ENCODE measurements at places on chromosomes 12 and 14.

DNA sequence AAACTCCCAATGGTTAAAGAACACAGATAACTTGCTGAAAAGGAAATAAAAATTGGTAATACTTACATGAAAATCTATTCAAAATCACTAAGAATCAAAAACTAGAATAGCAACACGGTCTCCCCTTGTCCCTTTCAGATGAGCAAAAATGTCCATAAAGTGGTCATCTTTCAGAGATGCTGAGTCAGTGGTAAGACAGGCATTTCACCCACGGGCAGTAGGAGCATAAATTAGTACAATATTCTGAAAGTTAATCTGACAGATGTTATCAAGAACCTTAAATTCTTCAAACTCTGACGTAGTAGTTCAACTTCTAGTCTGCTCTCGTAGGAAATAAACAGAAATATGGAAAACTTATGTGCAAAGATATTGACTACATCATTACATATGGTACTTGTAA is 33.1 kb upstream of the GNPNAT1 start:
- DNase-seq: no peak

DNA sequence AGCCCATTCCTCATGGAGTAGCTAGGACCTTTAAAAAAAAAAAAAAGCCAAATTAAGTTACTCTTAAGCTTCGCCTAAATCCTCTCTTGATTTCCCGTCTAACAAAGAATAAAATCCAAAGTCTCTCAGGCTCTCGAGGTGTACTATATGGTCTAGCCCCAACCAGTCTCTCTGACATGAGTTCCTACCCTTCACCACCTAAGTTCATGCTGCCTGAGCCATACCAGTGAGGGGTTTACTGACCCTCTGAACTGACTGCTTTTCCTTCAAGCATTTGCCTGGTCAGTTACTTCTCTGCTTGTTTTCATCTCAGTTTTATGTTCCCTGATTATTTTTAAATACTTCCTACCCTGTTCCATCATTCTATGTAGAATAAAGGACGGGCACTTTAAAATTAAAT is 58.2 kb upstream of the KCNMB4 start:
- DNase-seq: no peak

DNA sequence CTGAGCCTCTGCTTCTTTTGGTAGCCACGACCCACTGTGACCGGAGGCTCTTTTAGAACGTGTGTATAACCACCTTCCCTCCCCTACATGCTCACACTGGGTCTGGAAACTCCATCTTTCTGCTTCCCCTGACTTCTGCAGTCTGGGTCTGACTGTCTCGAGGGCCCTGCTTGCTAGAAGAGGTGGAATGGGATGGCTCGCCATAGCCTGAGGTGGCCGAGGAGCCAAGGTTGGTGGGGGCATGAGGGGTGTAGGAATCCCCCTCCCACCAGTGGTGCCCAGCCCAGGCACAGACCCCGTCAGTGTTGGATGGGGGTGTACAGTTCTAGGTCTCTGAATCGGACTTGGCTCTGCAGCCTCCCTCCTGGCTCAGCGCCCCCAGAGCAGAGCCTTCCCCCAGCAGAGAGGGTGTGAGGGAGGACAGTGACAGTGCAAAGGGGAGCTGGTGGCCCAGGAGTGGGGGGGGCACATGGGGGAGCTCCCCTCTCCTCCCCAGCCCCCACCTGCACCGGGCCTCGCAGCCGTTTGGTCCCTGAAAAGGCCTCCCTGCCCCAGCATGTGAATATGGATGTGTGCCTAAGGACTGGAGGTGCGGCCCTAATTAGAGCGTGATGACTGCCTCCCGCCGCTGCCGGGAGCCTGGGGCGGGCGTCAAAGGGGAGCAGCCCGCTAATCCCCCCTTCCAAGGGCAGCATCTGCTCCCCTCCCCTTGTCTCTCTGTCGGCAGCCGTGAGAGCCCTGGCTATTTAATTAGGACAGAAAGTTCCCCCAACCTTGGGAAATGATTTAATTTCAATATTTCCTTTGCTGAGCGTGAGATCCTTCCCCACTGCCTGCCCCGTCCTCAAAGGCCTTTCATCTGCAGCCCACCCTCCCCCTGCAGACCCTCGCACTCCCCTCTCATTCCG is 196.2 kb upstream of the C14orf180 start:
- no peak for DNase-seq

- DNase-seq: peak; percentile 53
Measured at GRCh38 chr14:65169351-65169750, 67.0 kb upstream of the MAX start.

DNA sequence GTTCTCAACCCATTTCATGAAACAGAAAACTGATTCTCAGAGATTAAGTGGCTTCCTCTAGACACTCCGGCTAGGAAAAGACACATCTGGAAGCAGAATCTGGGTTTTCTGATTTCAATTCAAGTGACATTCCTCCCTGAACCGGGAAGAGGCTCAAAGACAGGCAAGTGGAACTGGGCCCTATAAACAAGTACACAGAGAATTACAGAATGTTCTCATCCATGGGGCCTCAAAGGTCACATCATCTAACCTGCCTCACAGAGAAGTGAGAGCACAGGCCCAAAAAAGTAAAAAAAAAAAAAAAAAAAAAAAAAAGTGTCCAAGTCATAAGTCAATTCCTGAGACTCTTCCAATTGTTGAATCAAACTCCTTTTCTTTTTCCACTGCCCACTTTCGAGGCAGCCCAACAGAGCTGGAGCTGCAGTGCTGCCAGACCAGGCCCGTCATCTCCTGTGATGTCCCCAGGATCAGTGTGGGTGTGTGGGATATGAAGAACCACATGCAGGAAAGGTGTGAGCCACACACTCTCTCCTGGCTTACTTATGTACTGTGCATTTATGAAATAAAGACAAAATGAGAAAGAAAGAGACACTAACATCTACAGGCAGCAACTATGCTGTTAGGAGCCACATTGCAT is 2.8 kb upstream of the KRT1 start:
- no peak for DNase-seq

DNA sequence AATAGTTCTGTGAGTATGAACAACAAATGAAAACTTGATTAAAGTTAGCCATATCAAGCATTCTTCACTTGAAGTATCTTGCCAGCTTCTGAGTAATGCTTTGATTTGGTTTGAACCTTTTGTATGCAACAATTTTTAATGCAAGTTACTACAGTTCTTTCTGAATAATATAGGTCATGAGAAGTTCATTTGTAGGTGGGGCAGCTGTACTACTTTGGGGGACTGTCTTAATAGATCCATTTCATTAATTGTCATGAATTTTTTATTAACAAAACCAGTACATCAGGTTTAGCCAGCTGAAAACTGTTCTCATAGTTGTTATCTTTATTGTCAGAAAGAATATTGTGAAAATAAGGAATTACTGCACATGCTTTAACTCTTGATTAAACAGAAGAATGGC is 142.7 kb downstream of the FOXA1 start:
- DNase-seq: no peak

GRCh38 chr14:77442196-77442595 is 15.2 kb downstream of the VIPAS39 start:
- DNase-seq: no peak

Measured in AG08396 (cell line).